ENCODE measurements at places on chromosomes 2 and 18. TPM values are rescaled to one million over a fixed set of nuclear protein-coding genes. Genes with fewer than 3 reads are reported as not detected.

SOX11 gene
- total RNA-seq: 2.8 TPM

INHA gene
- 0.59 TPM for total RNA-seq

CD207 gene
- total RNA-seq: 0.16 TPM

SLC5A7 gene
- not detected for total RNA-seq

SLC9A4 gene
- total RNA-seq: not detected

PKDCC gene
- total RNA-seq: 74.7 TPM

GRCh38 chr18:61771861-61772260, 120.9 kb downstream of the RNF152 start:
- DNase-seq: no peak

GRCh38 chr2:220036431-220036830, 409.0 kb downstream of the SLC4A3 start:
- no peak for DNase-seq

- no peak for DNase-seq
These were observed 301.0 kb downstream of the STK39 start for GRCh38 chr2:167946441-167946841.

DNA sequence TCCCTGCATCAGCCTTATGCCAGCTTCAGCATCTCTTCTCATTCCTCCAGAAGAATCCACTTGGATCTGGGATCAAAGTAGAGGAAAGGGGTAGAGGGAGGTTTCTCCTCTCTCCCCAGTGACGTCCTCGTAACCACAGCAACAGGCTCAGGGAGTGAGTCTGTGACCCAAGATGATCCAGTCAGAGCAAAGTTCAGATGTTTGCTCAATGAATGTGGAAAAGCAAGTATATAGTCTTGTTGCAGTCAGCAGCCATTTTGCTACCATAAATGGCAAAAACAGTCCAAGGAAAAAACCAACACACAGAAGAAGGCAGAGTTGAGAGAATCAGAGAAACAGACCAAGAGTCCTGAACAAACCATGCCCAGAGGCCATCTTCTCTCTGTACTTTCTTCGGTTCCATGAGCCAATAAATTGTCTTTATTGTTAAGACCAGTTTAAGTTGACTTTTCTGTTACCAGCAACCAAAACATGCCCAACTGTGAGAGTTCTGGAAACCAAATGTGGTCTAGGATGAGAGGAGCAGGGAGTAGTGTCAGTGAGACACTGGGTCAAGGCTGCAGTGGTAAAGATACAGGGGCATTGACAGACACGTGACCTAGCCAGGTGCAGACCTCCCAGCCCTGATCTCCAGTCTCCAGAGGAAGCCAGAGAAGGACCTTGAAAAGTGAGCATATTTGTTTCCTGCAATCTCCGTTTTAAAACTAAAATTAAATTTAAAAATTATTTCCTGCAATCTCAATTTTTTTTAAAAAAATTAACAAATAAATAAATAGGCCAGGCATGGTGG, 3.2 kb upstream of the CXCR1 start:
- DNase-seq: no peak

GRCh38 chr2:10277293-10278028, 25.2 kb upstream of the HPCAL1 start:
- peak; percentile 67 for DNase-seq

GRCh38 chr2:108612514-108613183, 78.4 kb downstream of the LIMS1 start:
- no peak for DNase-seq

Data from cardiac septum (tissue), 1 donor.